CD8-positive, alpha-beta T cell (primary cell): ENCODE measurements at places on chromosomes 12 and 14. TPM values are rescaled to one million over a fixed set of nuclear protein-coding genes. Genes with fewer than 3 reads are reported as not detected.

TTC5 gene
- 9.9 TPM for total RNA-seq

LAG3 gene
- total RNA-seq = 8.5 TPM

PRKAB1 gene
- 17.9 TPM for total RNA-seq

CFAP251 gene
- total RNA-seq = 0.68 TPM

SYCP3 gene
- 0.39 TPM for total RNA-seq

BCL11B gene
- 273 TPM for total RNA-seq

SLC10A1 gene
- total RNA-seq = not detected

AKAP6 gene
- 2.4 TPM for total RNA-seq

MYO1A gene
- 0.81 TPM for total RNA-seq

CCDC177 gene
- not detected for total RNA-seq

SLCO1A2 gene
- not detected for total RNA-seq

ERC1 gene
- total RNA-seq = 34.5 TPM

CLEC4D gene
- total RNA-seq = not detected

SLC25A47 gene
- not detected for total RNA-seq

RPS6KL1 gene
- 8.9 TPM for total RNA-seq

PAX9 gene
- total RNA-seq = not detected

ITGB7 gene
- 107 TPM for total RNA-seq

HOXC5 gene
- total RNA-seq = not detected

LMNTD1 gene
- not detected for total RNA-seq

KERA gene
- not detected for total RNA-seq

APPL2 gene
- 53.1 TPM for total RNA-seq

C12orf54 gene
- not detected for total RNA-seq

VPS33A gene
- 13.1 TPM for total RNA-seq

PLA2G1B gene
- not detected for total RNA-seq

KRT75 gene
- not detected for total RNA-seq

CRADD gene
- total RNA-seq = 5.7 TPM

LGALS3 gene
- total RNA-seq = 7.5 TPM

LETMD1 gene
- 51.3 TPM for total RNA-seq

RTL1 gene
- not detected for total RNA-seq

NT5DC3 gene
- total RNA-seq = 4.3 TPM

PRPH gene
- not detected for total RNA-seq

ADCY6 gene
- total RNA-seq = not detected

SLC6A15 gene
- not detected for total RNA-seq

AMIGO2 gene
- total RNA-seq = 12.5 TPM

CLEC2B gene
- 141 TPM for total RNA-seq

RNFT2 gene
- 4.1 TPM for total RNA-seq

LRRK2 gene
- total RNA-seq = 0.33 TPM

C3AR1 gene
- 1.8 TPM for total RNA-seq

RBP5 gene
- total RNA-seq = not detected
